Suppressor macrophage treated with lipopolysaccharide for 1 hour (primary cell): ENCODE measurements at places on chromosomes 2 and 18.

GRCh38 chr2:50752237-50752636 is 279.7 kb downstream of the NRXN1 start:
- no peak for DNase-seq

DNA sequence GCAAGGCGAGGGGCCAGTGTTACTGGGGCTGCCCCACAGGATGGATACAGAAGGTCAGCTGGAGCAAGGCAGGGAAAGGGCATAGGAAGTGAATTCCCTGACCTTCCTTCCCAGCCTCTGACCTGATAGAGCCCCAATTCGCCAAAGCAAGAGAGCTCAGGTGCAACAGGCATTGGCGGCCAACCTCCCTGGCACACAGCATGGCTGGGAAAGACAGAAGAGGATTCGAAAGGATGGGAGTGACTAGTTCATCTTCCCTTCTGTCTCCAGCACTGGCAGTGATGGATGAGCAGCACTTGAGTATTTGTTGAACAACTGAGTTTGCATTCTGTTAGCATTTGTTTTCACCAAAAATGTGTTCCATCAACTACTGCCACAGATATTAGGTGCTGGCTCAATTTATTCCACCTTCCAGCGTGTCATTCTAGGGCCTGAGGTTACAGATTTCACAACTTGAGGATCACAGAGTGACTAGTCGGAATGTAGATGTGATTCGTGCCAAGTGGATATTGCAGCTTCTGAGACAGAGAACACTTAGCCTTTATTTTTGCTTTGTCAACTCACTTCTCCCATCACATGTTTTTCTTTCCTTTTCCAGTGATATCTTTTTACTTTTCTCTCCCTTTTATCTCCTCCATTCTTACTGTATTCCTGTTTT is 6.2 kb downstream of the COPS8 start:
- DNase-seq: no peak

DNA sequence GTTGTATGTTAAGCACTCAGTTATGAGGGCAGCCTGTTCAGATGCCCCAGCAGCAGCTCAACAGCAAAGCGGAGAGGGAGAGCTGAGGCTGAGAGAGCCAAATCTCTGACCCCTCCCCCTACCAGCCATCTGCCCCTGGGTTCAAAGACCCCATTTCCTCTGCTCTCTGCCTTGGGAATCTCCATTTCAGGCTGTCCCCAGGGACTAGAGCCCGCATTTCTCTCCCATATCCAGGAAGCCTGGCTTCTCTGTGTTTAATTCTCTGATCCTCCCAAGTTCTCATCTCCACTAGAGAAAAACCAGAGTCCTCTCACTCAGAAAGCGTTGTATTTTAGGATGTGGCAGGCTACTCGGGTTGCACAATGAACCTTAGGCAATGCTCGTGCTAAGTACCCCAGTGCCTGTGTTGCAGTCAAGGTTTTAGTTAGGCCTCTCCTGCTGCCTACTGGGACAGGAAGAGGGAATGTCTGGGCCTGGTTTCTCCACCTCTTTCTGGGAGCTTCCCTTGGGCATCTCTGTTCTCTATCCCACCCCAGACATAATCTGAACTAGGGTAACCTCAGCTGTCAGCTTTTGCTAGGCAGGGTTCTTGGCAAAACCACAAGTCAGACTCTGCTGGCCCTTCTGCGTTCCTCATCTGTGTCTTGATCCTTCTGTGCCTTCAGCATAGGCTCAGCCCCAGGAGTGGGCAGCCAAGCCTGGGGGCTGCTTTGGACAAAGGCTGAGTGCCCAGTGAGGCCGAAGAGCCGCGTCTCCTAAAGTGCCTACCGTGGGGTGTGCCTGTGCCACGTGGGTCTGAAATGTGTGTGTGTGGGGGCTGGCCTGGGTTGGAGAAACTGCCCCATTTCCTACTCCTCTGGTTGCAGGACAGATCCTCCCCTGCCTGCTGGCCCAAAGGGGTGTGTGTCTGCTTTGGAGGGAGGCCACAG is 96.8 kb downstream of the STPG4 start:
- DNase-seq: peak; percentile 58

GRCh38 chr18:1090758-1091157 is 186.1 kb downstream of the ADCYAP1 start:
- no peak for DNase-seq

- no peak for DNase-seq
These were observed 21.5 kb downstream of the RPL37A start for GRCh38 chr2:216520112-216520511.

GRCh38 chr2:161613161-161613560 is 11.1 kb upstream of the SLC4A10 start:
- DNase-seq: no peak
